ENCODE measurements at places on chromosomes 2 and 18. TPM values are rescaled to one million over a fixed set of nuclear protein-coding genes. Genes with fewer than 3 reads are reported as not detected.

- no peak for DNase-seq
Observed at GRCh38 chr2:112026509-112026908, 28.6 kb upstream of the TMEM87B start.

DNA sequence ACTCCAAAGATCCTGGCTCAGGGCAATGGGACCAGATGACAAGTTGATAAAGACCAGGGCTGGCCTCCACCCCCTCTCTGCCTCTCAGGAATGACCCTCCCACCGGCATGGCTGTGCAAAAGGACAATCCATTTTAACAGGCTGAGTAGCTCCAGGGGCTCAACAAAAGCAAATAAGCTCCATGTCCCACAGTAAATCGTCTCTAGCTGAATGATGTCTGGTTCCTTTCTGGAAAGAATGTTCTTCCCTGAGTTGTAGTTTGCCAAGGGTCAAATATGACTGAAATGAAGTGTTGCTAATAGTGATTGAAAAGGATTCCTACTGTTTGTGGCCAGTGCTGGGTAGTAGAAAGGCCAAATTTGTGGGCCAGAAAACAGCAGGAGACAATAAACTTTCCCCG lies 434.4 kb upstream of the ETAA1 start:
- peak; percentile 94 for DNase-seq

DNA sequence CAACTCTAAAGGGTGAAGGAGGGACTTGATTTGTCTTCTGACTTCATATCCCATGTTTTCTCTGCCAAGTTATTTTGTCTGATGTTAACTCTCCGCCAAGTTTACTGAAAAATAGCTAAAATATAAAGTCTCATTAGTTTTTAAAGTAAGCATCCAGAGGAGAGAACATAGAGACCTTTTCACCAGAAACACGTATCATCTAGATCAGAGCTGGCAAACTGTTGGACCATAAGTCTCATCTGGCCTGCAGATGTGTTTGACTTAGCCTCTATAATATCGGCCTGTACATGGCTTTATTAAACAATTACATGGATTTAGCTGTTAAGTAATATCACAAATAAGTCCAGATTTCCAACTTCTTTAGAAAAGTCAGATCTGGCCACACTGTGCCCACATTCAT lies 182.6 kb downstream of the PLCL1 start:
- no peak for DNase-seq

DNA sequence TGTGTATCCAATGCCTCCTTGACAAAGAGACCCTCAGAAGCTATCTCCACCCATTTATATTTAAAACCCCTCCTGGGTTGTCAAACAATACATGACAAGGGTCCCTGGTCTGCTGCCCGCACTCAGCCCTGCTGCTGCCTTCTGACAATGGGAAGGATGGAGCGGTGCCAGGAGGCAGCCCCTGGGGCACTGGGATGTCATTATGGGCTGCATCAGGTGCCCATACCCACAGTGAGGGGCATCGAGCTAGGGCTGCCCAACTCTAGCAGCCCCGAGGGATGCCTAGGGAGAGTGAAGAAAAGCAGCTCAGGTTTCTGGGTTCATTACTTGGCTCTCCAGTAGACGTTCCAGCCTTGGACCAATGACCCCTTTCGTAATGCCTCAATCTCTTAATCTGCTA lies 301.7 kb downstream of the ALK start:
- no peak for DNase-seq

DNA sequence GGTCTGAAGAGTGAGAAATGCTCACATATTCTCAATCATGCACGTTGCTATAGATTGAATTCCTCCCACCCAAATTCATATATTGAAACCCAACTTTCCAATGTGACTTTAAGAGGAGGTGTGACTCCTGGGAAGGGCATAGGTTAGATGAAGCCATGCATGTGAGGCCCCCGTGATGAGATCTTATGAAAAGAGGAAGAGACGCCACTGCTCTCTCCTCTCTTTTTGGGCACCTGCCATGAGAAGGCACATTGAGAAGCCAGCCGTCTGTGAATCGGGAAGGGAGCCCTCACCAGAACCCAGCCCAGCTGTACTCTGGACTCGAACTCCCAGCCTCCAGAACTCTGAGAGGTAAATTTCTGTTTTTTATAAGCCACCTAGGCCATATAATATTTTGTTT lies 842.6 kb upstream of the SALL3 start:
- DNase-seq, result no peak

GRCh38 chr2:143524119-143524553 lies 394.9 kb downstream of the ARHGAP15 start:
- DNase-seq, result no peak

- DNase-seq, result no peak
Observed at GRCh38 chr2:69535817-69536241, 98.6 kb upstream of the NFU1 start.

DNA sequence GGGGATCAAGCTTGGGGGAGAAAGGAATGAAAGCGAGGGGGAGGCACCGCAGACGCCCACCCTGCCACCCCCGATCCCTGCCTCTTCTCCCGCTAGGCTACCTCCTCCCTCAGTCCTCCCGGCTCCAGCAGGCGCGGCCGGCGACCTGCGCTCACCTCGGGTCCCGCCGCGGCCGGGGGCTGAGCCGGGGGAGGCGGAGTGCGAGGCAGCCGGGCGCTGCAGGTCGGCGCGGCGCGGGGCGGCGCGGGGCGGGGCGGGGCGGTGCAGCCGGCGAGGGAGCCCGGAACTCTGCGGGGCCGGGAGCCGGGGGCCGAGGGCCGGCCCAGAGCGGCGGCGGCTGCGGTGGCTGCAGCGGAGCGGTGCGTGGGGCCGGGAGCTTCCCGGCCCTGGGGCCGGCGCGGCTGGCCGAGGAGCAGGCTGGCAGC lies 477 bp downstream of the ACVR1 start:
- DNase-seq, result peak; percentile 75

- no peak for DNase-seq
Observed at GRCh38 chr2:105593221-105593967, 151.3 kb upstream of the NCK2 start.

GRCh38 chr2:84458551-84459017 lies 496 bp downstream of the SUCLG1 start:
- peak; percentile 70 for DNase-seq

- no peak for DNase-seq
Observed at GRCh38 chr2:145546091-145546490, 1026.2 kb upstream of the ZEB2 start.

GRCh38 chr2:9252002-9252357 lies 45.4 kb downstream of the ASAP2 start:
- no peak for DNase-seq

- DNase-seq, result no peak
Observed at GRCh38 chr2:182949572-182950189, 83.2 kb upstream of the FRZB start.

- DNase-seq, result no peak
Observed at GRCh38 chr2:234051374-234052070, 1.0 kb downstream of the SPP2 start.

DNA sequence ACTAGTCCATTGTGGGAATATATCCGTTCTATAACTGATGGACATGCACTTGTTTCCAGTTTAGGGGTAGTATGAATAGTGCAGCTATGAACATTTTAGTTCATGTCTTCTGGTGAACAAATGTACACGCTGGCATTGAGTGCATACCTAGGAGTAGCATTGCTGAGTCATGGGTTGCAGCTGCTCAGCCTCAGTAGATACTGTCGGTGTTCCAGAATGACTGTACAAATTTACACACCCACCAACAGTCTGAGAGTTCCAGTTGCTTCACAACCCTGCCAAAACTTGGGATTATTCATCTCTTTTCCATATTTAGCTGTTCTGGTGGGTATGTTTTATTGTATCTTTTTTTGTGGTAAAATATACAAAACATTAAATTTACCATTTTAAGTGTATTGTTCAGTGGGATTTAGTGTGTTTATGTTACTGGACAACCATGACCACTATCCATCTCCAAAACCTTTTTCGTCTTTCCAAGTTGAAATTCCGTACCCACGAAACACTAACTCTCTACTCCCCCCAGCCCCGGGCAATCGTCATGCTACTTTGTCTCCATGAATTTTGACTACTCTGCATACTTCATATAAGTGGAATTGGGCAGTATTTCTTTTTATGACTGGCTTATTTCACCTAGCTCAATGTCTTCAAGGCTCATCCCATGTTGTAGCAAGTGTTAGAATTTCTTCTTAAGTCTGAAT lies 281.0 kb downstream of the PRKCE start:
- DNase-seq, result no peak

GRCh38 chr2:68653034-68653433 lies 9.7 kb downstream of the PROKR1 start:
- DNase-seq, result no peak

- DNase-seq, result no peak
Observed at GRCh38 chr2:102999958-103000357, 238.1 kb downstream of the TMEM182 start.

- DNase-seq, result no peak
Observed at GRCh38 chr2:225599856-225600255, 200.3 kb downstream of the NYAP2 start.

DNA sequence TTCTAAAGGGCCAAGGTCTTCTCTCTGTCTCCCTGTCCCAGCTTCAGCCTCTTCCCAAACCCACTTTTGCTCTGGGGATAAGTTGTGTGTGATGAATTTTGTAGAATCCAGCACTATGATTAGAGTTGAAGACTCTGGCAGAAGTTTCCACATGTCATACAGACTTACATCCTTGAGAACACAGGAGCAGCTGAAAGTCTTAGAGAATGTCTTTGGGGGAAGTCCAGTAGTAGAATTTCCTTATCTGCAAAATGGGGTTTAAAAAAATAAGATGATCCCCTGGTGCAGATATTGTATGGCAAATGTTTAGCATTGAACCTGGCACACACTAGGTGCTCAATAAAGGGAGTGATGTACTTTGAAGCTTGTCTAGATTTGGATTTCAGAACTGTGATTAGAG lies 65.2 kb downstream of the TMEM247 start:
- no peak for DNase-seq

DNA sequence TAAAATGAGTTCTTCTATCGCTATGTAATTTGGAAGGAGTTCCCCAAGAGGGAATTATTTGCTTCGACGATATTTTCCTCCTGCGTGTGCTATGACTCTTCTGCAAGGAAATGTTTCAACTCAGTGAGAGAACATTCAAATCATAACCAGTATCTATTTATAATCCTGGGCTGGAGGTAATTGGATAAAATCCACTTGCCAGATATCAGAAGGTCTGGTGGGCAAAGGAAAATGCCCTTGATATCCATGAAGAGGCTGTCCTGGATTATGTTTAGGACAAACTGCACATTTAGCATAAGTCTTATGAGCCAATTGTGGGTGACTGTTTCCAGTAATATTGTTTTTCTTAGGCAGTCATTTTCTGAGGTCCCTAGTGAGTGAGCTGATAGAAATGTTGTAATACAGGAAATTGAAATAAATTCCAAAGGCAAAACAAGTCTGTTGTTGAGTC lies 17.7 kb downstream of the RPIA start:
- DNase-seq, result no peak

DNA sequence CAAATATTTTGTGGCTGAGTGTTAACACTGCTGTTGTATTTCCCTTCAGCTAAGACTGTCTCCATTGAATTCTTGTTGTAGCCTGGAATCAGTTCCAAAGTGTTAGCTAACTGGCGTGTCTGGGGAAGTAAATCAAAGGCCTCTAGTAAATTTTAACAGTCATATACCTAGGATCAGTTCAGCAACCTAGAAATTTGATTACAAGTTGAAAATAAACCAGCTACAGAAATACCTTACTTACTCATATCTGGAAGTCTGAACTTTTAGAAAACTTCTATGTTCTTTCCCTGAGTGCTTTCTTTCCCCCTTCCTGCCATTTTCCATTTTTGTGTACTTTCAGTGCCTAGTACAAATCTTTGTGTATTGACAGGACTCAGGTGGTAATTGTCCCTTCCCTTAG lies 396.7 kb upstream of the DCC start:
- no peak for DNase-seq

- DNase-seq, result no peak
Observed at GRCh38 chr18:52869349-52869923, 529.4 kb downstream of the DCC start.

- no peak for DNase-seq
Observed at GRCh38 chr18:33729556-33729955, 151.5 kb downstream of the ASXL3 start.

GRCh38 chr2:190791347-190791975 lies 89.2 kb upstream of the GLS start:
- no peak for DNase-seq

DNA sequence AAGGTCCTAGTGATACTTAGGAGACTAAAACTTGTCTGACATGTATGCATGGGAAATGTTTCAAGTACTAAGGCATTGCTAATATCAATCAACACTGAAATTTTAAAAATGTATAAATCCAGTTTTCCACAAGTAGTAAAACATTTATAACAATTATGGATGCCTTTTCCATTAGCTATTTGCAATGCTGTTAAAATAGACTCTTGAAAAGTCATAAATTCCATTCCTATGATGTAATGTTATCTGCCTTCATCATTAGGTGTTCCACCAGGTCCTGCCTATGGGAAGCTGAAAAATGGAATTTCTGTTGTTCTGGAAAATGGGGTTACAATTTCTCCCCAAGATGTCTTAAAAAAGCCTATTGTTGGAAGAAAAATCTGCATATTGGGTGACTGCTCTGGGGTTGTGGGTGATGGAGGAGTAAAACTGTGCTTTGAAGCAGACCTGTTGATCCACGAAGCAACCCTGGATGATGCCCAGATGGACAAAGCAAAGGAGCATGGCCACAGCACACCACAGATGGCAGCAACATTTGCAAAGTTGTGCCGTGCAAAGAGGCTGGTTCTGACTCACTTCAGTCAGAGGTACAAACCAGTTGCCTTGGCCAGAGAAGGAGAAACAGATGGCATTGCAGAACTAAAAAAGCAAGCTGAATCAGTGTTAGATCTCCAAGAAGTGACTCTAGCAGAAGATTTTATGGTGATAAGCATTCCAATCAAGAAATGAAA lies 18.7 kb downstream of the ELAC1 start:
- DNase-seq, result no peak

The CCBE1 gene
- total RNA-seq, result 52.7 TPM

The CD28 gene
- total RNA-seq, result 2.9 TPM

The IL36B gene
- total RNA-seq, result not detected

The VSNL1 gene
- 0.36 TPM for total RNA-seq

The ANO7 gene
- total RNA-seq, result 0.41 TPM

The LYG1 gene
- total RNA-seq, result 0.71 TPM

The SDC1 gene
- total RNA-seq, result not detected

The TRIM43 gene
- total RNA-seq, result not detected

The FLACC1 gene
- 1.6 TPM for total RNA-seq

The PLEKHH2 gene
- total RNA-seq, result 83.1 TPM

The EVA1A gene
- total RNA-seq, result not detected

The G6PC2 gene
- not detected for total RNA-seq

The BMP10 gene
- total RNA-seq, result not detected

The PTH2R gene
- total RNA-seq, result not detected

The GALR1 gene
- total RNA-seq, result 0.28 TPM

Measured in sigmoid colon (tissue), 7 donors.